ENCODE measurements at places on chromosomes 7 and 10. TPM values are rescaled to one million over a fixed set of nuclear protein-coding genes. Genes with fewer than 3 reads are reported as not detected.

GRCh38 chr7:143248761-143249354 is 14.4 kb upstream of the GSTK1 start:
- DNase-seq = no peak

Gene SLC26A3
- not detected for total RNA-seq

- DNase-seq = no peak
These were observed 64.1 kb downstream of the C10orf67 start for GRCh38 chr10:23280419-23281043.

Gene JCAD
- 83.5 TPM for total RNA-seq

DNA sequence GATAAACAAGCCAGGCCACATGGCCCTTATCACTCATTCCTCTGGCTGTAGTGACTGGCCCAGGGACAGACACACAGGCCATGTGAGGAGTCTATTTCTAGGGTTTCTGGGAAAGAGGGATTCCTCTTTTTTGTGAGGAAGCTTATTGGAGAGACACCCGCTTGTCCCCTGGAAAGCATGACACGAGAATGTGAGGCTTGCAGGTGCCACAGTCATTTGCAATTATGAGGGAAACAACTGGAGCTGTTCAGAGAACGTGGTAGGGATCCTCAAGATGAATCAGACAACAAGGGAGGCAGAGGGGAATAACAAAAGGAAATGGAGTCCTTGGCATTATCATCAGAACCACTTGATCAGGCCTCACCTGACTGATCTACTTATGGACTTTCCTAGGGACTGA is 64.5 kb downstream of the ADCYAP1R1 start:
- no peak for DNase-seq

DNA sequence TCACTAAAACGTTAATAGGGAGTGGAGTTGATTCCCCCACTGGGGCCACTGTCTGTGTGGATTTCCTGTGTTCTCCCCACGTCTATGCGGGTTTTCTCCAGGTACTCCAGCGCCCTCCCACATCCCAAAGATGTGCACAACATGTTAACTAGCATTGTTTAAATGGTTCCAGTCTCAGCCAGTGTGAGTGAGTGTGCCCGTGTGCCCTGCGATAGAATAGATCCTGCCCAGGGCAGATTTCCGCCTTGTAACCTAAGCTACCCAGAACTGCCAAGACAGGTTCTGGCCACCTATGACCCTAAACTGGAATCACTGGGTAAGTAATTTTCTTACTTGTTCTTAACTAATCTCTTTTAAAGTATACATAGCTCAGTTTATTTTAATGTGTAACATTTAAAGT is 58.5 kb downstream of the CCDC6 start:
- DNase-seq = no peak

- no peak for DNase-seq
These were observed 2.1 kb upstream of the DENND11 start for GRCh38 chr7:141704112-141704511.

DNA sequence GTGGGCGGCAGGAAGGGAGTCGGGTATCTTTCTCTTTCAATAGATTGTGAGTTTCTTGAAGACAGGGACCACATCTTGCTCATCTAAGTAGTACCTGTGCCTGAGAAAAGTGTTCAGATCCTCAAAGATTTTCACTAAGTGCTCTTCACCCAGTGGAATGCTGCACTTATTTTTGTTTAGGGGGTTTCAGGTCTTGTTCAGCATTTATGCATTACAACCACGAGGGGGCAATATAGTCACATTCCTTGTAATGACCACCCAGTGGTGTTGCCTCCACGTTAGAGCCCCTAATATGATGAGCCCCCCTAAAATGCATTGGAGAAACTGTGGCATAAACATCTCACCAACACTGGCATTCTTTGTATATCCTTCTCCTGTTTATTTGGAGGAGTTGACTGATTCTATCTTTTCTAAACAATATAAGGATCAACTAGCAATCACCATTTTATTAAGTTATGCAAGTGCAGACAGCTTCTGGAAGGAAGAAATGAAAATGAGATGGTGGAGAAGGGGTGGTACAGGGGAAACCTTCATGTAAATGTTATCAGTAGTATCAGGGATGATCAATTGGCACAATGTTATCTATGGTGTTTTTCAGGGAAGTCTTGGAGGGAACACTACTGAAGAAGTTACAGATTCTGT is 3.1 kb upstream of the PAPSS2 start:
- no peak for DNase-seq

DNA sequence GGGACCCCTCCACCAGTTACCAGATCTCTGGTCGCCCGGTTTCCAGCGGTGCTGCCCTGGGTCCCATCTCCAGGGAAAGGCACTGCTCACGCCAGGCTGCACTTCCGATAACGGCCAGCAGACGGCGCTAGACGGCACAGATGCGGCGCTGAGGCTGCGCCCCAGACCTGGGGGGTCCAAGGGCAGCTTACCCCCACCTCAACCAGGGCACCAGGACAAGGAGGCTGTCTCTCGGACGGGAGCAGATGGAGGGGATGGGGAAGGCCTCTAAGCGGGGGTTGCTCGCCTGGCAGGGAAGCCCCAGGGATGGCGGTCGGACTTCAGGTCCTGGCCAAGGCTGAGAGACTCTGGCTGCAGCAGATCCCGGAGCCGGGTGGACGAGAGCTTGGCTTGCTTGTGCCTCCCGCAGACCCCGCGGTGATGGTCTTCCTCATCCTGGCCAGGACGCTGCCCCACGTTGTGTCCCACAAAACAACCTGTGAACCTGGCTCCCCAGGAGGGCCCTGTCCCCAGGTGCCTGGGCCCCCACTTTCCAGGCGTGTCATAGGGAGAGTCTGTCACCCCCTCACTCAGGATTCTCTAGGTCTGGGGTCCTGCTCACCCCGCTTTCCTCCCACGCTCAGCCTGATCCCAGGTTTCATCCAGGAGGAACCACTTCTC is 23.9 kb upstream of the ZNF716 start:
- DNase-seq = no peak

DNA sequence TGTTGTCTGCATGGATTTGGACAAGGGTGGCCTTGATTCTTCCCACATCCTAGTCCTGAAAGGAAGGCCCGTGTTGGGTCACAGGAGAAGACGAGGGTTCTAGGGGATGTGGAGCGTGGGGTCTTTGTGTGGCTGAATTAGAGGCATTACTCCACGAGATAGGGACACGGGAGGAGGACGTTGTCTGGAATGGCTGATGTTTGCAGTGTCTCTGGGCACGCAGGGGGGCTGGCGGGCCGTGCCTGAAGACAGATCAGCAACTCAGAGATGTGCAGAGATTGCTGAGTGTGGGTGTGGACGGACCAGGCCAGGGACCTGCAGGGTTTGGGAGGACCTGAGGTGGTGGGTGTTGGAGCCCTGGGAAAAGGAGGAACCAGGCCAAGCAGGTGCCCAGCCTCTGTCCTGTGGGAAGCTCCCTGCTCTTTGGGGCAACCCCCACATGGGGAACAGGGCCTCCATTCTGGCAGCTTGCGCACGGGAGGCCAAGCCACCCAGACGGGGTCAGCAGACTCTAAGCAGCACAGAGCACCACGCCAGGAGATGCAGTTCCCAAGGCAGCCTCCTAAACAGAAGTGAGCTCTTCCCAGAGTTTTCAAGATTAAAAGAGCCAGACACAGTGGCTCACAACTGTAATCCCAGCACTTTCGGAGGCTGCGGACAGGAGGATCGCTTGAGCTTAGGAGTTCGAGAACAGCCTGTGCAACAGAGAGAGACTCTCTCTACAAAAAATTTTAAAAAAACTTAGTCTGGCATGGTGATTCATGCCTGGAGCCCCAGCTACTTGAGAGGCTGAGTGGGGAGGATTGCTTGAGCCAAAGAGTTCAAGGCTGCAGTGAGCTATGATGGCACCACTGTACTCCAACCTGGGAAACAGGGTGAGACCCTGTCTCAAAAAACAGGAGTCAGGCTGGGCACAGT is 71.0 kb upstream of the GTF2I start:
- DNase-seq = no peak

- no peak for DNase-seq
These were observed 141.1 kb downstream of the ELFN1 start for GRCh38 chr7:1810961-1811849.

Data from sciatic nerve (tissue), 2 donors.